ENCODE measurements at places on chromosomes 13 and 19.

DNA sequence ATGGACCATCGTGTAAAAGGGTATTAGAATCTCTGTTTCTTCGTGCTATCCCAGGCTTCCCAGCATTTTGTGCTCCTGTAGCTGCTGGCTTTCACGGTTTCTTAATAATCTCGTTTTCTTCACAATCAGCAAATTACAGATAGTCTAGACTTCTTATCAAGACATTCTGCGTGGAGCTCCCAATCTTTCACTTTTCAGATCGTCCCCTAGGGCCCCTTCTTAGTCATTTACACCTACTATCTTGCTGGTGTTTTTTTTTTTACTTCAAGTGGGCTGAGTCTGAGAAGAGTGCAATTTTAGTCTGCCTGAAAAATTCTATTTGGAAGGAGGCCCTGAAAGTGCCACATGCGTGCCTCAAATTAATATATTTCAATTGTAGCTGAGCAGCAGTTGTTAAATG is 275.1 kb downstream of the SHISA2 start:
- no peak for DNase-seq

DNA sequence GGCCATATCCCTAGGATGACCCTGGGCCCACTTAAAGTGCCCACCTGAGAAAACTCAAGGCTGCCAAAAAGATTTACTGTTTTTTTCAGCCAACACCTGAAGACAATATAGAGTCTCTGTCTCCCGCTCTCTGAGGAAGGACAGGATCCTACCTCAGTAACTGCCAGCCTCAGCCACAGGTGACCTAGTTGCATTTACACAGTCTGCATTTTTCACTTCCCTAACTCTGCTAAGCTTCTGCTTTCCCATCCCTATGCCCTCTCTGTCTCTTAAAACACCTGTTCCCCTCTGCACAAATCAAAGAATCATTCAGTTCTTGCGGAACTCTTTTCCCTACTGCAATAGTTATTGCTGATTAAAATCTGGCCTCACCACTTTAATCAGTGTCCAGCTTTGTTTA is 609.5 kb downstream of the UQCRFS1 start:
- no peak for DNase-seq

DNA sequence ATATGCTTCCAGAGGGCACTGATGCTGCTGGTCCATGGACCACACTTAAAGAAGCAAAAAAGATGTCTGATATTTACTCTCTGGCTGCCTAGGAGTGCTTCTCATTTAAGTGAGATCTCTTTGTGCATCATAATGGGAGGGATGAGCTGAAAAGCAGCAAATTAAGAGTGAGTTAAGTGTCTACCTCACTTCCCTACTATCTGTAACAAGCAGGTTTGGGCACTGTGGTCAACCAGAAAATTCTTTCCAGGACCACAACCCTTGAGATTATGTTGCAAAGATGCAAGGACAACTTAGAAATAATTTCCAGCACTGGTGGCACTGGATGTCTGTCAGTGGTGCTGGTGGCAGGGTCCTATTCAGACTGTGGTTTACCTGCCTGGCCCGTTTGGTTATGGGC is 52.1 kb upstream of the USPL1 start:
- no peak for DNase-seq

DNA sequence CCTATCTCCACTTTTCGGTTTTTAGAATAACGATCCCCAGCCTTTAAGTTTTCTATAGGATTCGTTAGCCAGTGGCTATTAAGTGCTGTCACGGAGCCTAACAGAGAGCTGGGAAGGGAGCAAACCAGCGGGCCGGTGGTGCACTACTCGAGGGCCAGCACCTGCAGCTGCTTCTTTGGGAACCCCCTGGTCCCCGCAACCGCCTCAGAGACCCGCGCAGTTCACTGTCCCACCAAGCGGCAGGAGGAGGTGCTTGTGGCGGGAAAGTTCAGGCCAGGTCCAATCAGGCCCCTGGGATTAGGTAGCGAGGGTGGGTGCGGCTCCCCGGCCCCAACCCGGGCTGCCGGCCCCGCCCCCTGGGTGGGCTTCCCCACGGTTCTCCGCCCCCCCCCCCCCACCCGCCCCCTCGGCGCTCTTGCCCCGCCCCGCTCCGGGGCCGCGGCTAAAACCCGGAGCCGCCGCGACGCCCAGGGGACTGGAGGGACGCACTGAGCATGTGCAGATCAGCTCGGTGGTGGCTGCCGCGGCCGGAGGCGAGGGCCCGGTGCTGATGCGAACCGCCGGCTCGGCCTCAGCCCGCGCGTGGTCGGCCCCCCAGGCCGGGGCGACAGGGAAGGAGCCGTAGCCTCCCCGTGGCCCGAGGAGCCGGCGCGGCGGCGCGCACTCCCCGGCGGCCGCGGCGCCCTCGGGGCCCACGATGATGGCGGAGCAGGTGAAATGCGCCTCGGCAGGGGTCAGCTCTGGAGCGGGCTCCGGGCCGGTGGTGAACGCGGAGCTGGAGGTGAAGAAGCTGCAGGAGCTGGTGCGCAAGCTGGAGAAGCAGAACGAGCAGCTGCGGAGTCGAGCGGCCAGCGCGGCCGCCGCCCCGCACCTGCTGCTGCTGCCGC is at the start of gene SLAIN1:
SLAIN1 (plus strand) TSS at position 471 of the 887 bp plus-strand sequence; CDS start at position 698, 227 bp downstream.
- DNase-seq = peak; percentile 71

DNA sequence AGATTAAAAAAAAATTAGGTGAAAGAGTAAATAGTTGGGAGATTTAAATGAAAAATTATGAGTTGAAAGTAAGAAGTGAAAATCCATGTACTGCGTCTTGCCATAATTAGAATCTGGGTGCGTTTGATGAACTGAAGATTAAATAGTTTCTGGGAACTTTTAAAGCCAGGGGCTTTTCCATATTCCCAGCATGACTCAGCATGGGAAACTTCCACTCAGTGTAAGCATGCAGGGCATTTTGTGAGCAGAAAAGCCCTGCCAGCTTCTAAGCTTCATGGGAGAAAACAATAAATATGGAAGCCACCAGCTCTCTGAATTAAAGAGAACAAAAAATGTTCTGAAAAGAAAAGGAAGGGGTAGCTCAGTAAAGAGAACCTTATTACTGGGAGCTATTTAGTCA is 62.0 kb upstream of the EDNRB start:
- peak; percentile 6 for DNase-seq

DNA sequence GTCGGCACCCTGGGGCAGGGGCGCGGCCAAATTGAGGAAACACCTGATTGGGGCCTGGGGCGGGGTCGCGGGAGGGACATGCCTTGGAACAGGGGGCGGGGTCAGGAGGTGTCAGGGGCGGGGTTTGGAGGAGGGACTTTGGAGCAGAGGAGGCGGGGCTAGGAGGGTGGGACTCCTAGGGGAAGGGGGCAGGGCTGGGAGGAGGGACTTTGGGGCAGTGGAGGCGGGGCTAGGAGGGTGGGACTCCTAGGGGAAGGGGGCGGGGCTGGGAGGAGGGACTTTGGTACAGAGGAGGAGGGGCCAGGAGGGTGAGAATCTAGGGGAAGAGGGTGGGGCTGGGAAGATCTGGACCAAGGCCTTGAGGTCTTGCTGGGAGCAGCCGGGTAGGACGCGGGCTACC is 21.9 kb downstream of the GRIN2D start:
- DNase-seq = peak; percentile 59

- peak; percentile 87 for DNase-seq
Observed at GRCh38 chr19:1312767-1313694, 27.4 kb downstream of the EFNA2 start.

DNA sequence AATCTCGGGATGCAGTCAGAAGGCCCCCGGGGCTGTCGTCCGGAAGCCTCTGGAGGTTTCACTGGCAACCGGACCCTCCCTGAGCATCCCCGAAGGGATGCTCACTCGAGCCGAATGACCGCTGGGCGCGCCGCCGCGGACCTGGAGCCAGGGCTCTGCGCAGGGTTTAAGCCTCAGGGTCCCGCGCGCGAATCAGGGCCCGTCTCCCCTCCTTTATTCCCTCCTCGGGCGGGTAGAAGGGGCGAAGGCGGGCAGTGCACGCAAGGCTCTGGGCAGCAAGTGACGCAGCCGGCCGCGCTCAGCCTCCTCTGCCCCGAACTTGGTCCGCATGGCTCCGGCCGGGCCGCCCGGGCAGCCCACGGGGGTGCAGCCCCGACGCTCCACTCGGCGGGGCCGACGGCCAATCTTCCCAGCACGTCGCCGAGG is 572 bp downstream of the SHISA2 start:
- no peak for DNase-seq

DNA sequence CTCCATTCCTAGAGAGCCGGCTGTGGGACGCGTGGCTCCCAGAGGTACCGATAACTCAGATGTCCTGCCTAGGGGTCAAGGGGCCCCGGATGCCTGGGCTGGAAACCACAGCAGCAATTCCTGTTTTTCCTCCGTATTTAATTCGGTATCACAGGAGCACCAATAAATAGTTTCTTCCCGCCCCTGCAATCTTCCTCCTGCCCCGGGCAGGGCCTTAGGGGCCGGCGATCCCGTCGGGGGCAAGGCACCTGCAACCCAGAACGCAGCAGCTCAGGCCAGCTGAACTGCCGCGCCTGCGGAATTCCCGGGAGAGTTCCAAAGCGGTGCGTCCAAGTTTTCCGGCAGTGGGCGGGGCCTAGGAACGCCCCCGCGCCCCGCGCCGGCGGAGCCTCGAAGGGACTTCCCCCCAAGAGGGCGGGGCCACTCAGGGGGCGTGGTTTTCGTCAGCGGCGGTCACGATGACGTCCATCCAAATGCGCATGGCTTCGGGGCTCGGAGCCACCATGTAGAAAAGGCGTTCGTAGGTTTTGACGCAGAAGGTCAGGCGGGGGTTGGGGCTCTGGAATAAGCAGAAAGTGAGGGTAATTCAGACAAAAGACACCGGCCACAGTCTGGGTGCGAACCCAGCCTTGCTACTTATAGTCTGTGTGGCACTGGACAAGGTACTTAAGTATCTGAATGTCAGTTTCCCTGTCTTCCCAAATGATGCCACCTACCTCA is 9.7 kb upstream of the LYPD3 start:
- peak; percentile 91 for DNase-seq

- DNase-seq = no peak
Observed at GRCh38 chr13:98338310-98338709, 161.2 kb upstream of the RNF113B start.

GRCh38 chr13:87779426-87779825 is 108.3 kb downstream of the SLITRK5 start:
- DNase-seq = no peak

DNA sequence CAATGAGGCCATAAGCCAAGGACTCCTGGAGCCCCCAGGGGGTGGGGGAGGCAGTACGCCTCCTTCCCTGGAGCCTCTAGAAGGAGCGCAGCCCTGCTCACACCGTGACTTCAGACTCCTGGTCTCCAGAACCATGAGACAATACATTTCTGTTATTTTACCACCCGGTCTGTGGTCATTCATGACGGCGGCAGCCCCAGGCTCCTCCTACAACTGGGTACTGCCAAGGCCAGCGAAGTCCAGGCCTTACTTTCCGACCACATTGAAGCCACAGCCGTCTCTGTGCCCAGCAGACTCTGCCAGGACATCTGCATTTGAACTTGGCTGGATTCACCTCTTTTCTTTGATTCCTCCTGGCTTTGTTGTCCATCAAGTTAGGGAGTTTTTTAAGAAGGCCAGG is 10.5 kb downstream of the GNG7 start:
- DNase-seq = no peak

GRCh38 chr19:16433986-16434385 is 37.8 kb downstream of the EPS15L1 start:
- DNase-seq = no peak

Data from ACHN (cell line).